ENCODE measurements at places on chromosomes 5 and 9.

GRCh38 chr9:81618923-81619322 is 70.4 kb downstream of the TLE1 start:
- DNase-seq = no peak

DNA sequence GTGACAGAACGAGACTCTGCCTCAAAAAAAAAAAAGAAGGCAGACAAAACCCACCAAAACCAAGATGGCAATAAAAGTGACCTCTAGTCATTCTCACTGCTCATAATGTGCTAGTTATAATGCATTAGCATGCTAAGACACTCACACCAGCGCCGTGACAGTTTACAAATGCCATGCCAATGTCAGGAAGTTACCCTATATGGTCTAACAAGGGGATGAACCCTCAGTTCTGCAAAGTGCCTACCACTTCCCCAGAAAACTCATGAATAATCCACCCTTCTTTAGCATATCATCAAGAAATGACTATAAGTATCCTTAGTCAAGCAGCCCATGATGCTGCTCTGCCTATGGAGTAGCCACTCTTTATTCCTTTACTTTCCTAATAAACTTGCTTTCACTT is 4.7 kb upstream of the BICD2 start:
- no peak for DNase-seq

GRCh38 chr9:89478821-89479668 is 18.9 kb downstream of the SEMA4D start:
- no peak for DNase-seq

DNA sequence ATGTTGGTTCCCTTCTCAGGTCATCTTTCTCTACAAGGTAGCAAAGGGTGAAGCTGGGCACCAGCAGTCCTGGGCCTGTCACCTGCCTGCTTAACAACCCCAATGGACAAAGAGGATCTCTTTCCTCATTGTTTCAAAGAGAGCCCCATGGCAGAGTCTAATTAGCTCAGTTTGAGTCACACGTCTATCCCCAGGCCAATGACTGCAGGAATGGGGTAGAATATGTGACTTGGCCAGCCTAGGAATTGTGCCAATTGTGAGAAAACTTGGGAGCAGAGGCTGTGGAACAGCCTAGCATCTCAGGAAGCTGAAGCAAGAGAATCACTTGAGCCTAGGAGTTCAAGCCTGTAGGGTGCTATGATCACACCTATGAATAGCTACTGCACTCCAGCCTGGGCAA is 3.6 kb upstream of the RAPGEF1 start:
- no peak for DNase-seq

Data from NCI-H187 (cell line).